ENCODE measurements at places on chromosomes 11 and 22.

DNA sequence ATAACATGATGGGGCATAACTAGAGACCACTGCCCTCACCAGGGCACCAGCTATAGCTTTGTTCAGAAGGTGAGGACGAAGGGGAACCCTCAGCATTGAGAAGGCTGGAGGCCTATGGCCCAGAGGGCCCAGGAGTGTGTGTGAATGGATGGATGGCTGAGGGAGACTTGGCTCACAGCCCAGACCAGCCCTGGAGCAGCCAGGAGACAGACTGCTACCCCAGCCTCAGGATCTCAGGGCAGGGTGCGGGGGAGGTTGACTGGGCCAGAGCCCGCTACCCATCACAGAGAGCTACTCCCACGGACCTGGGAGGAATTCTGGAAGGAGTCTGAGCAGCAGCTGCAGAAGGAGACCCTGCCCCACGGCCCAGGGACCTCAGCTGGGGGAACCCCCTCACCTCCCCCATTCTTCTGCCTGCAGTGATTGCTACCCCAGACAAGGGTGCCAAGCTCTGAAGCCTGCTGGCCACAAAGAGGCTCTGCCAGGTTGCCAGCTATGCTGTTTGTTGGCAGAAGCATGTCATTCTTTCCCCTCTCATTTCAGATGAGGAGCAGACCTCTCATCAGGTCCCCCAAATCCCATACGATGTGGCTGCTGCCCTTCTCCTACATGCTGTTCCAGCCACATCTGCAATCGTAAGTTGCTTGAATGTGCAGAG is 5.4 kb upstream of the CSDC2 start:
- no peak for DNase-seq

- DNase-seq: no peak
Observed at GRCh38 chr11:35063488-35063931, 75.5 kb upstream of the CD44 start.

GRCh38 chr22:35840302-35840739 is 122.6 kb downstream of the APOL5 start:
- no peak for DNase-seq

DNA sequence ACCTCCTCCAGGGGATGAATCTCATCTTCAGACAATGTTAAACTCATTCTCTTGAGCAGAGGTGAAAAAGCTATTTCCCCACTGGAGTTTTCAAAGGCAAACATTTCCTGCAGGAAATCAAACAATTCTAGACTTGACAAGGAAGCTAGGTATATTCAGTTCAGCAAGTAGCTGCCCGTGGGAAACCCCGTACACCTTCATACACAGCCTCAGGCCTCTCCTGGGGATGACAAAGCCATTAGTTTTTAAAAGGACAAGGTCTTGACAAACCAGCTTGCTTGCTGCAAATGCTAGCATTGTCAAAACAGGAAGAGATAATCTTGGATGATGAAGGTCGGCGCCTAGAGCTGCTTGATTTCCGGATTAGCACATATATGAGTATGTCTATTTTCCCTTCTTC is 1630.8 kb upstream of the TENM4 start:
- no peak for DNase-seq

- peak; percentile 58 for DNase-seq
Observed at GRCh38 chr11:3942160-3942955, 86.9 kb downstream of the STIM1 start.

GRCh38 chr11:14331476-14332136 is 27.4 kb downstream of the RRAS2 start:
- no peak for DNase-seq

GRCh38 chr11:88418508-88418907 is 81.0 kb upstream of the CTSC start:
- DNase-seq: no peak

- no peak for DNase-seq
Observed at GRCh38 chr11:14124350-14124749, 161.8 kb downstream of the SPON1 start.

- no peak for DNase-seq
Observed at GRCh38 chr22:48953830-48954229, 873.8 kb downstream of the BRD1 start.

DNA sequence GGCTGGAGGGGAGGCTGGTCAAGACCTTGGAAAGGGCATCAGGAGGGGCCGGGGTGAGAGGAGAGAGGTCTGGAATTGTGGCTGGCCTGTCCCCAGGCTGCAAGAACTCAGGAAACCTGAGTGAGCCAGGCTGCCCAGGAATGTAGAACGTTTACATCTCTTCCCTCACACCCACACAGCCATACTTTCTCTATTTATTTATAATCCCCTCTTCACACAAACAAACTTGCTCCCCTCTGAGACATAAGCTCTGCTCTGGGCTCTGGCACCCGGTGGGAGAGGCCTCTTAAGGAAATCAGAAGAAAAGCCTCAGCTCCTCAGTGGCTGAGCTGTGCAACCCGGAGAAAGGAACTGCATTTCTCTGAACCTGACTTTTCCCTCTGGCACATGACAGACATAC is 5.5 kb downstream of the CHRDL2 start:
- DNase-seq: no peak

DNA sequence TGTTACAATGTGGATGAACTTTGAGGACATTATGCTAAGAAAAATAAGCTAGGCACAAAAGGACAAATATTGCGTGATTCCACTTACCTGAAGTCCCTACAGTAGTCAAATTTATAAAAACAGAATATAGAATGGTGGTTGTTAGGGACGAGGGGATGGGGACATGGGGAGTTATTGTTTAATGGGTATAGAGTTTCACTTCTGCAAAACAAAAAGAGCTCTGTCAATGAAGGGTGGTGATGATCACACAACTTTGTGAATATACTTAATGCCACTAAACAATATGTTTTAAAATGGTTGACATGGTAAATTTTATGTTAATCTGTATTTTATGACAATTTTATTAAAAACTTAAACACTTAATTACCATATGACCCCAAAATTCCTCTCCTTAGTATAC is 26.1 kb downstream of the INTS4 start:
- DNase-seq: no peak

DNA sequence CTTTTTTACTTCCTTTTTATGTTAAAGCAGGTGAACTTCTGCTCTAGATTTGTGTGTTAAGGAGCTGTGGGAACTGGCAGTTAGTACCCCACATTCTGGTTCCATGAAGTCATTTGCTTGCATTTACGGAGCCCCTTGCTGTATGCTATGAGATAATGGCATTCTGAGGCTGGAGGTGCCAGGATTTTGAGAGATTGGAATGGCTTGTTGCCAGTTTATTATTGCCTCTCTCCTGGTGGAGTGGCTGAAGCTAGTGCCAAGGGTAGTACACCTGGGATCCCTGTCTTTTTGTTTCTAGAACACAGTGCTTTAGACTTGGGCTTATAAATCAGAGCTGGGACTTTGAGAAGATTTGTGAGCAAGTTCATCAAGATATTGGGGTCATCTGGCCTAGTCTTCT is 73.8 kb downstream of the STIM1 start:
- no peak for DNase-seq
